ENCODE measurements at places on chromosomes 6 and 20.

- no peak for DNase-seq
Measured at GRCh38 chr6:36760685-36761435, 63.2 kb downstream of the RAB44 start.

DNA sequence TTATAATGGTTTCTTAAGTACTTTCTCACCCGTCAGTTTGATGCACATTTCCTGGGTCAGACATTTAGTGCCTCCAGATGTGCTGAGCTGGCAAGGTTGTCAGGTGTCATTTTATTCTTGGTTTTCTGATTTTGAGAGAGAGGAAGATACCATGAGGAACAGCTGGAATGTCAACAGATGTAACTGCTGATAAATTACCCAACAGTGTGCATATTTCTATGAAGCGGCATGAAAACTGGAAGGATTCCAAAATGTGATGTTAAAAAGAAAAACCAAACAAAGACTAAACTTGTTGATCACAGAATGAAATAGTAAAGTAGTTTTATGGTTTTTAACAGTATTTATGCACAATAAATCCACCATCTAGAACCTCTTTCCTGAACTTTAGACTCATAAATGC is 447.3 kb downstream of the HDGFL1 start:
- no peak for DNase-seq

GRCh38 chr20:1283522-1284510 is 17.7 kb downstream of the SNPH start:
- no peak for DNase-seq

DNA sequence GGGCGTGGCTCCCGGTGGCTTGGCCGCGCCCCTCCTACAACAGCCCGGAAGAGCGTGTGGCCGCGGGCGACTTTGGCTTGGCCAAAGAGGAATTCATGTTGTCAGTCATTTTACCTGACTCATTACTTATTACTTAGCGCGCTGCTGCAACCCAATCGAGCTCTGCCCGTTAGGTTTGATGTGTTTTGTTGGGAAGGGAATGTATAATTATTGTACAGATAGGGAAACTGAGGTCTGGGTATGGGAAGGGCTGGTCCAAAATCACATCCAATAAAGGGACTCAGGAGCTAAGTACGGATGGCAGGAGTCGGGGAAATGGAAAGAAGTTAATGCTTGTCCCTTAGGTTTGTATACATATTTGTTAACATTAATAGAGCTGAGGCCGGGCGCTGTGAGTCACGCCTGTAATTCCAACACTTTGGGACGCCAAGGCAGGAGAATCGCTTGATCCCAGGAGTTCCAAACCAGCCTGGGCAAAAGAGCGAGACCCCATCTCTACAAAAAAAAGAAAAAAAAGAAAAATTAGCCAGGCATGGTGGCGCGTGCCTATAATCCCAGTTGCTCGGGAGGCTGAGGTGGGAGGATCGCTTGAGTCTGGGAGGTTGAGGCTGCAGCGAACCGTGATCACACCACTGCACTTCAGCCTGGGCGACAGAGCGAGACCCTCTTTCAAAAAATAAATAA is 639 bp upstream of the ZNF335 start:
- peak; percentile 91 for DNase-seq

GRCh38 chr6:163985710-163986109 is 571.2 kb downstream of the QKI start:
- DNase-seq: no peak

GRCh38 chr6:85354761-85355618 is 94.9 kb upstream of the NT5E start:
- peak; percentile 54 for DNase-seq

DNA sequence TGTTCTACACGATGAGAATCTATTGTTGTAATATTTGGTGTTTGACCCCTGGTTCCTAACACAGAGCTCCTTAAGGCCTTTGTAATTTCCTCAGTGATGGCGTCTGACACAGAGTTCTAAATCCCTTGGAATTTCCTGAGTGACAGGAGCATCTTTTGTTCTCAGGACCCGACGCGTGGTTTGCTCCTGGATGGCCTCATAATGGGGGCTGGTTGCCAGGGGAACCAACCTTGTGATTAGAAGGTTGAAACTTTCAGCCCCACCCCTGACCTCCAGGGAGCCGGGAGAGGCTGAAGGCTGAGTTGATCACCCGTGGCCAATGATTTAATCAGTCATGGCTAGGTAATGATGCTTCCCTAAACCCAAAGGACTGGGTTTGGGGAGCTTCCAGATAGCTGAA is 20.5 kb upstream of the ZNF133 start:
- no peak for DNase-seq

DNA sequence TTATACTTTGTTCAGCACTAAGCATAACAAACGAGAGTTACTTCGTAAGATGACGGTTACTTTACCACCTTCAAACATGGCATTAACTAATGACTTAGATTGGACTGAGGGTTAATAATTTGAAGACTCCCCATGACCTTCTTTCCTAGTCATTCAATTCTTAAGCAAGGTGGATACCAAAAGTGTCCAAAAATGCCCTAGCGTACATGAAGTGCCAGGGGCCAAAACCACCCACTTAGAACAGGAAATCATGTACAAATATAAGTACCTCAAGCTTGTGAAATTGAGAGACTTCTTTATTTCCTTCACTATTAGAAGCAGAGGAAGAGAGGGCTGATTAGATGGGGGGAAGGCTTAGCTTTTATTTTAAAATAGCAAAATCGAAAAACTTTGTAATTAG is 166.4 kb downstream of the ATXN1 start:
- no peak for DNase-seq

Measured in ACHN (cell line).